Central memory CD8-positive, alpha-beta T cell (primary cell): ENCODE measurements at places on chromosomes 6 and 20.
A peak's percentile ranks its signal among the peaks of the same experiment; 100 is the strongest.

- DNase-seq, result no peak
- peaks cover under 1% of the 10 kb centered on the region for H3K36me3 ChIP-seq
- no peak overlapping the region for H3K27ac ChIP-seq
- H3K4me1 ChIP-seq, result no peaks in the 10 kb centered on the region
These were observed 67.8 kb upstream of the RALY start for GRCh38 chr20:33925867-33926266.

DNA sequence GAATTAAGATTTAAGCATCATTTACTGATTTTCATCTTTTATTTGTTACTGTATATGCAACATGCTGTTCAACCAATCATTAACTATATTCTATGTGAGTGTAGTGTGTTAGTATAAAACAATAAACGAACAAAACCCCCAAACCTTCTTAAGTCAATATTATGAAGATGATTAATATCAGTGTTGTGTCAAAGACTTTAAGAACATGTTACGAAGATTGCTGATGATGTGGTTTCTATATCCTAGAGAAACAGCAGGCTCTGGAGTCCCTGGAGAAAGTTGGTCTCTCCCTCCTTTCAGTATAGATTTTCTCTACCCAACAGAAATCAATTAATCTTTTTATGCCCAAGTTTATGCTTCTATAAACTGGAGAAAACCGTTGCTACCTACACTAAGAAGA is 393.8 kb upstream of the HSF2 start:
- DNase-seq, result no peak
- no peak overlapping the region for H3K4me3 ChIP-seq
- H3K27me3 ChIP-seq, result no peaks in the 10 kb centered on the region
- H3K36me3 ChIP-seq, result no peaks in the 10 kb centered on the region
- no peak overlapping the region for H3K27ac ChIP-seq

GRCh38 chr20:14333721-14334120 is 3.7 kb downstream of the FLRT3 start:
- no peak overlapping the region for H3K27ac ChIP-seq
- H3K4me1 ChIP-seq, result no peaks in the 10 kb centered on the region
- DNase-seq, result no peak
- no peak overlapping the region for H3K4me3 ChIP-seq
- no peaks in the 10 kb centered on the region for H3K27me3 ChIP-seq
- H3K36me3 ChIP-seq, result no peaks in the 10 kb centered on the region

- no peak overlapping the region for H3K4me3 ChIP-seq
- H3K27me3 ChIP-seq, result no peaks in the 10 kb centered on the region
- no peaks in the 10 kb centered on the region for H3K4me1 ChIP-seq
- H3K36me3 ChIP-seq, result peaks cover 21% of the 10 kb centered on the region
- H3K27ac ChIP-seq, result no peak overlapping the region
- no peak for DNase-seq
These were observed 25.7 kb upstream of the HINT3 start for GRCh38 chr6:125930765-125931418.

GRCh38 chr6:152605941-152606340 is 31.2 kb downstream of the SYNE1 start:
- H3K27ac ChIP-seq, result peak overlapping the region; percentile 32
- no peak overlapping the region for H3K4me3 ChIP-seq
- no peak for DNase-seq
- H3K4me1 ChIP-seq, result peaks cover 62% of the 10 kb centered on the region
- H3K36me3 ChIP-seq, result peaks cover 4% of the 10 kb centered on the region
